Lower lobe of right lung (tissue), 2 donors: ENCODE measurements at places on chromosomes 12 and 14. TPM values are rescaled to one million over a fixed set of nuclear protein-coding genes. Genes with fewer than 3 reads are reported as not detected.

DNA sequence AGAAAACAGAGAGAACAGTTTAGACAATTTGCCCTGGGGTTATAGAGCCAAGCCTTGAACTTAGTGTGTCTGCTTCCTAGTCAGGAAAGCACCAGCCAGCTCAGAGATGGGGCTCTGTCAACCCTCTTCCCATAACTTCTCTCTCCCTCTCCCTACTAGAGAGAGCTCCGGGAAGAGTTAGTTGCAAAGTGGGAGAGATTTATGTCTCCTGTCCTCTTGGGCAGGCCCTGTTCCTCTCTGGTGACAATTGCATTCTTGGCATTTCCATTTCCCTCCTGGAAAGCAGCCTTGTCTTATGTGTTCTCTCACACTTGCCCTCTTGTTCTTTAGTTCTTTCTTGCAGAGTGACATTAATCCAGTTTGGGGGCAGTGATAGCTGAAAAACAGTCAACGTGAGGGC, 42.1 kb upstream of the TUNAR start:
- no peak overlapping the region for H3K27ac ChIP-seq
- peaks cover 5% of the 10 kb centered on the region for H3K27me3 ChIP-seq
- DNase-seq = no peak
- H3K4me3 ChIP-seq = no peak overlapping the region
- no peaks in the 10 kb centered on the region for H3K36me3 ChIP-seq
- no peaks in the 10 kb centered on the region for H3K4me1 ChIP-seq

DNA sequence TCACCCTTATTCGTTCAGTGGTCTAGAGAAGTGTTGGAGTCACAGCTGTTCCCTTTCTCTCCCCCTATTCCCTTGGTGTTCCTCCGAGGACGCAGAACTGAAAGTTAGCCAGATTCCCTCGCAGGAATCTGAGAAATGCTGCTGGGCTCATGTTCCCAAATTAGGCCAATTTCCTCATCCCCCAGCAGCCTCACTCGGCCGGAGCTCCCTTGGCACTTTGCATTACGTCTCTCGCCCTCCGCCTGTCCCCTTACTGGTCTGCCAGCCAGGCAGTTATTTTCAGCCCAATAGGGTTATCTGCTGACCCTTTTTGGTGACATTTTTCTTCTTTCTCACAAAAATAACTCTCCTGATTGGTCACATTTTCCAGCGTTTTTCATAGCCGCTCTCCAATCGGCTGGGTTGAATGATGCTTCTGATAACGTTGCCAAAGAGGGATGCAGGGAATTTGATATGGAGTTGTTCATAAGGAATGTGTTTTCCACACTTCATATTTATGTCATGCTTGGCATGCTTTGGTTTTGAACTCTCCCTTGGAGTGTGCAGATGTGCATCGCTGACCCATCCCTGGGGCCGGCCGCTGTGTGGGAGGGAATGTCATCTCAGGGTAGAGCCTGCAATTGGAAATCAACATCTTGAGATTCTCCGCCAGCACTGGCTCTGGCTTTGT, 9.9 kb downstream of the IFT43 start:
- no peaks in the 10 kb centered on the region for H3K4me1 ChIP-seq
- DNase-seq = no peak
- peaks cover 44% of the 10 kb centered on the region for H3K36me3 ChIP-seq
- H3K27ac ChIP-seq = peak overlapping the region; percentile 55

- H3K27ac ChIP-seq = no peak overlapping the region
- H3K36me3 ChIP-seq = no peaks in the 10 kb centered on the region
- no peaks in the 10 kb centered on the region for H3K4me1 ChIP-seq
- no peak for DNase-seq
These were observed 27.4 kb downstream of the YEATS4 start for GRCh38 chr12:69386921-69387320.

DNA sequence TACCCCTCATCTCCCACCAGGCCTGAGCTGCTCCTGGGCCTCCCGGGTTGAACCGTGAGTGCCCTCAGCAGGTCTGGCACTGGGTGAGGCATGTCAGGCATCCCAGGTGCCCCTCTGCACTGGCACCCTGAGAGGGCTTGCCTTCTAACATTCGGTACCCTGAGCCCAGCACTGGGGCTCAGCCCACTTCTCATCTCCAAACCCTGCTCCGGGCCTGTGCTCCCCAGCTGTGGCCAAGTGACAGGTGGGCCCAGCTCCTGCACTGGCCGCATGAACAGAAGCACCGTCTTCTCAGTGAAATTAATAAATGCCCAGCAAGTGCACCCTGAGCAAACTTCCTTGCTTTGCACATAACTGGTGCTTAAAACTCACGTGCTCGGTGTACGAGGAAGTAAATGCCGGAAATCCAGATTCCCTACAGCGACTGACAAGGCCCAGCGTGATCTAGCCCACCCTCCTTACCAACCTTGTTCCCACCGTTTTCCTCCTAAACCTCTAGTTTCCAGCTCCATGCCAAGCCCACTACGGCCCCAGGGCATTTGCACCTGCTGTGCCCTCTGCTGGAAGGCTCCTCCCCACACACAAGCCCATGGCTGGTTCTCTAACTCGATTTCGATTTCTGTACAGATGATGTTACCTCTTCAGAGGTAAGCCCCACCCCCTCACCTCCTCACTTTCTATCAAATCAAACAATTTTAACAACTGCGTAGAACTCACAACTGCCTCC, 115.2 kb upstream of the NCOR2 start:
- no peaks in the 10 kb centered on the region for H3K36me3 ChIP-seq
- H3K27ac ChIP-seq = peak overlapping the region; percentile 68
- DNase-seq = no peak
- H3K4me1 ChIP-seq = peaks cover 83% of the 10 kb centered on the region
- H3K27me3 ChIP-seq = no peaks in the 10 kb centered on the region
- no peak overlapping the region for H3K4me3 ChIP-seq

DNA sequence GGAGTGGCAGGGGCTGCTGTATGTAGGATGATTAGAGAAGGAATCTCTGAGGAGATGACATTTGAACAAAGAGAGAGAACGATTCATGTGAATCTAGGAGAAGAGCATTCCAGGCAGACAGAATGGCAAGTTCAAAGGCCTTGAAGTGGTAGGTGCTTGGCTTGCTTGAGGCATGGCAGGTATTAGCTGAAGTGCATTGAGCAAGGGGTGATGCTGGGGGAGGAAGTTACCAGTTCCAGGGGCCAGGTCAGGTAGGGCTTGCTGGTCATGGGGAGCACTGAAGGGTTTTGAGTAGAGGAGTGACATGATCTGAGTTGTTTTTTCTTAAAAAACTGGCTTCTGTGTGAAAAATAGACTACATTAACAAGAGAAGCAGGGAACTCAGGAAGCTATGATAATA, 71.8 kb downstream of the SPATS2 start:
- H3K27me3 ChIP-seq = no peaks in the 10 kb centered on the region
- no peak overlapping the region for H3K4me3 ChIP-seq
- no peaks in the 10 kb centered on the region for H3K36me3 ChIP-seq
- no peak overlapping the region for H3K27ac ChIP-seq
- no peak for DNase-seq

DNA sequence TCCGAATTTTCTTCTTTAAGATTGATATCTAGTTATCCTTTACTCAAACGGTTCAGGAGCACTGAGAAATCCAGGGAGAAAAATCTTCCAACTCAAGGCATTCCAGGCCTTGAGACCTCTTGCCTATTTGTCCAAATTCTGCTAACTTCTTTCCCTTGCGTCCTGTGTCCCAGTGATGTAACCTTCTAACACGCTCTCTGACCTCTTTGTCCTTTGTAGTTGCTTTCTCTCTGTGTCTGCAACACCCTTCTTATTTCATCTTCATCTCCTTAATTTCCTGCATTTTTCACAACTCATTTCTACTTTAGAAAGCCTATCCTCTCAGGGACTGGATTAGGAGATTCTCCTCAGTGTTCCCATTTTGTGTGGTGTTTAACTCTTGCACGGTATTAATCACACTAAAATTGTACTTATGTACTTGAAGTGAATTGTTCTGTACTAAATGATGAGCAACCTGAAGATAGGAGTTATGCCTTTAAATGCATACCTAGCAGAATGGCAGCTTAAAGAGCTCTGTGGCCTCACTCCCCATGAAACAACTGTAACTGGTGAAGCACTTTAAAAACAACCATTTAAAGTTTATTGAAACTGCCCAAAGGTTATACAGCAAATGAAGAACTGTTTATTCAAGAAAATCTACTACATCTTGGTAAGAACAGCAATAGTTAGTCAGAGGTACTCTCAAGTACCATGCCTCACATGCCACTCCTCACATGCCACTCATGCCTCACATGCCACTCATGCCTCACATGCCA, 7.4 kb upstream of the SNAPC1 start:
- no peaks in the 10 kb centered on the region for H3K36me3 ChIP-seq
- H3K27ac ChIP-seq = no peak overlapping the region
- no peak overlapping the region for H3K4me3 ChIP-seq

CISTR gene
- not detected for total RNA-seq
